ENCODE measurements at places on chromosomes 6 and 20.

DNA sequence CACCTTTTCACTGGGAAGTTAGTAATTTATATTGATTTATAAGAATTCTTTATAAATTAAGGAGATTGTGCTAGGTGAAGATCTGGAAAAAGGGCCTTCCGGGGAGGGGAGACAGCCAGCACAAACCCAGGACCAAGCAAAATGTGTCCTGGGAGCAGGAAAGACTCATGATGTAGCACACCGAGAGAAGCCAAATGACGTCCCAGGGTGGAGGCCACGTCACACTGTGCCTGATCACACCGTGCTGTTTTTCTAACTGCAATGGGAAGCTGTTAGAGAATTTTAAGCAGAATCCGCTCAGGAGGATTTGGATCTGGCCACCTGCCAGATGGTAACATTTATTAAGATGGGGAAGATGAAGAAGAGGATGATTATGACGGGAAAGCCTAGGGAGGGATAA lies 72.7 kb upstream of the AKAP12 start:
- DNase-seq, result no peak

DNA sequence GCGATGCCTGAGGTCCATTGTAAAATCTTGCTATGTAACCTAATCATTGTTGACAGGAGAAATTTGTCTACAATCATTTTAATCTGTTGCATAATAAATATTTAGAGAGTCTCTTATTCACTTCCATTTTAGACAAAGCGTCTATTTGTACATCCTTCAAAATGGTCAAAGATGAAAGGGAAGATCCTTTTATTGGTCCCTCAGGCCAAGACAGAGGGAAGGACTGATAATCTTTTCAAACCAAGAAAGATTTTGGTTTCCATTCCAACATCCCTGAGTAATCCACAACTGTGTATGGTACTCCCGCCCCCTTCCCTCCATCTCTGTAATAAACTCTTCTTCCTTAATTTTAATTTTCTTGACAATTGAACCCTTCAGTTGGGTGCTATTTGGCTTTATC lies 111.6 kb upstream of the SCP2D1 start:
- DNase-seq, result no peak

DNA sequence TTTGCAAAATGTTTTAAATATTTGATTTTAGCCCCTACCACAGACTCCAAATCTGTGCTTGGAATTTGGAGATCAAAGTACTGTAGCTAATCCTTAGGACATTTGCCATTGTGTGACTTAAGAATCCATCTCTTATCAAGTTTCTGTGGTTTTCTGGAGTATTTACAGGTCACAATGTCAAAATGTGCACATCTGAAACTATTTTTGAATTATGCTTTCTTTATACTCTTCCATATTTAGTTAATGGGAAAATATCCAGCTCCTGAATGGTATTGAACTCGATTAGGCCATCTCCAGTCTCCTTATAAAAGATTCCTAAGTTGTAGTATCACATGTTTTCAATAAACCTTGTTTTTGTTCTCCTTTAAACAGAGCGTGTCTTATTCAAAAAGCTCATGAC lies 162.5 kb downstream of the KHDC1L start:
- DNase-seq, result no peak

- no peak for DNase-seq
Observed at GRCh38 chr6:89357390-89357789, 4.9 kb upstream of the UBE2J1 start.

GRCh38 chr6:85044361-85044760 lies 280.0 kb upstream of the TBX18 start:
- DNase-seq, result no peak

DNA sequence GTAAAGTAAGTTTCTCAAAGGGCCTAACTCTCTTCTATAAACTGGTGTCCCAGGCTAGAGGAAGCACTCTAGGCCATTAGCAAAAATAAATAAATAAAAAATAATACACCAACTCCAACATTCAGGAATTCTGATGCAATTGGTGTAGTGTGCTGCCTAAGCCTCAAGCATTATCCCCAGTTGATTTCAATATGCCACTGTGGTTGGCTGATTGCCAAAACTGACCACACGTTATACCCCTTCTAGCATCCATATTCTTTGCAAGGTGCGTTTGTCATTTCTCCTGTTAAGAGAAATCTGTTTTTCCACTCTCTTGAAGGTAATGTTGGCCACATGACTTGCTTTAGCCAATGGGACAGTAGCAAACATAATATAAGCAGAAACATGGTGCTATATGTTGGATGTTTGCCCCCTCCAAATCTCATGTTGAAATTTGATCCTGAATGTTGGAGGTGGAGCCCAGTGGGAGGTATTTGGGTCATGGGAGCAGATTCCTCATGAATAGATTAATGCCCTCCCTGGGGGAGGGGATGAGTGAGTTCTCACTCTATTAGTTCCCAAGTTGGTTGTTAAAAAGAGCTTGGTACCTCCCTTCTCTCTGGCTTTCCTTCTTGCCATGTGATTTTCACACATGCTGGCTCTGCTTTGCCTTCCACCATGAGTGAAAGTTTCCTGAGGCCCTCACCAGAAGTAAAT lies 71.9 kb upstream of the PLCB4 start:
- DNase-seq, result no peak

GRCh38 chr20:5863040-5863833 lies 87.1 kb downstream of the TRMT6 start:
- no peak for DNase-seq

DNA sequence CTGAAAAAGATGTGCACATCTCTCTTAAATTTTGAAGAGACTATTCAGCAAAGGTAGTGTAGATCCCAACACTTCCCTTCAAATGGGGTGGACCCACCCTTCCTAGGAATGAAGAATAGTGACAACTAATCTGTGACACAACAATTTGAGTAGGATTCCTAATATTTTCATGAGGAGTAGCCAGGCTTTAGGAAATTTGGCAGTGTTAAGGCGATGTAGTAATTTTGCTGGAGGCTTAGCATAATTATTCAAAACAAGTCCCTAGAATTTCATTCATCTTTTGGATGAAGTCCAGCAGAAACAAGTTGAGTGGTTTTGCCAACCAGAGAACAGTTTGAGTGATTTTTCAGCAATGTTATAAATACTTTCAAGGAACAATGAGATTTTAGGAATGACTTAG lies 52.4 kb downstream of the ELOVL4 start:
- no peak for DNase-seq

- DNase-seq, result no peak
Observed at GRCh38 chr6:14406614-14407331, 289.2 kb downstream of the CD83 start.

GRCh38 chr6:45566882-45567281 lies 189.1 kb upstream of the SUPT3H start:
- no peak for DNase-seq

All from T-helper 2 cell (primary cell).